ENCODE measurements at places on chromosomes 11 and 22. TPM values are rescaled to one million over a fixed set of nuclear protein-coding genes. Genes with fewer than 3 reads are reported as not detected.

- peaks cover 15% of the 10 kb centered on the region for H3K27me3 ChIP-seq
- no peak overlapping the region for H3K4me3 ChIP-seq
- DNase-seq: no peak
- no peaks in the 10 kb centered on the region for H3K36me3 ChIP-seq
Observed at GRCh38 chr11:64406221-64406946, 47.4 kb downstream of the RPS6KA4 start.

- no peaks in the 10 kb centered on the region for H3K4me1 ChIP-seq
- no peak for DNase-seq
- H3K27ac ChIP-seq: no peak overlapping the region
- H3K36me3 ChIP-seq: no peaks in the 10 kb centered on the region
- H3K27me3 ChIP-seq: peaks cover 2% of the 10 kb centered on the region
Observed at GRCh38 chr11:123325533-123325932, 104.5 kb upstream of the GRAMD1B start.

GRCh38 chr11:118205606-118206378 lies 19.0 kb downstream of the JAML start:
- no peak for DNase-seq
- peaks cover 10% of the 10 kb centered on the region for H3K4me1 ChIP-seq
- H3K27me3 ChIP-seq: peaks cover 13% of the 10 kb centered on the region
- H3K27ac ChIP-seq: no peak overlapping the region
- H3K36me3 ChIP-seq: no peaks in the 10 kb centered on the region

DNA sequence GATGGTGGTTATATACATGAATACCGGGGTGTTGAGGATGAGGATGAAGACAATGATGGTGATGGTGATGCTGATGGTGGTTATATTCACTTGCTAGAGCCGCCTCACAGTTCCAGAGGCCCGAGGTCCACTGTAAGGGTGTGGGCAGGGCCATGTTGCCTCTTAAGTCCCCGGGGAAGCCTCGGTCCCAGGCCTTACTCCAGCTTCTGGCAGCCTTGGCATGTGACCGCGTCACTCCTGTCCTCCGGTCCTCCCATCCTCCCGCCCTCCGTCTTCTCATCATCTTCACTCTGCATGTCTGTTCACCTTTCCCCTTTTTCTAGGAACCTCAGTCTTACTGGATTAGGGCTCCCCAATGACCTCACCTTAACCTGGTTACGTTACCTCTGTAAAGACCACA lies 54.6 kb downstream of the IGLL1 start:
- no peak for DNase-seq
- H3K27me3 ChIP-seq: peaks cover 11% of the 10 kb centered on the region
- H3K4me1 ChIP-seq: peaks cover 15% of the 10 kb centered on the region
- H3K4me3 ChIP-seq: no peak overlapping the region

DNA sequence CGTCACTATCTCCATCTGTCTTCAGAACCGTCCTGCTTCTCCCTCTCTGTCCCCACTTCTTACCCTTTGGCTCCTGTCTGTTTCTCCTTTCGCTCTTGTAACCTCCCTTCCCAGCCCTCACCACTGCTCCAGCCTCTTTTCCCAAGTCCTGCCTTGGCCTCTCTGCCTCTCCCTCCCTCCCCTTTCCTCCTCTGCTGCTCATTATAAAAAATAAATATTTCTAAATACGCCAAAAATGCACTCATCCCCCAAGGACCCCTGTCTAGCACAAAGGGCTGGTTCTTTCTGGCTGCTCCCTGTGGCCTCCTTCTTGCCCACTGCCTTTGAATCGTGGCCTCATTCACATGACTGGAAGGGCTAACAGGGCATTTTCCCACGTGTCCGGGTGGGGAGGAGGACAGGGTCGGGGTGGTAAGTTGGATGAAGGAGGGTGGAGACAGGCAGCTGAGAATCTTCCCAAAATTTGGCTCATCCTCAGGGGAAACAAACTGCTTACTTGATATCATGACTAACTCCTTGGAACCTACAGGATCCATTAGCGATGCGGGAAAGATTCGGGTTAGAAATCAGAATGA lies 26.4 kb upstream of the OAF start:
- no peaks in the 10 kb centered on the region for H3K4me1 ChIP-seq
- no peak overlapping the region for H3K27ac ChIP-seq
- H3K4me3 ChIP-seq: no peak overlapping the region
- H3K36me3 ChIP-seq: no peaks in the 10 kb centered on the region
- peaks cover 19% of the 10 kb centered on the region for H3K27me3 ChIP-seq

DNA sequence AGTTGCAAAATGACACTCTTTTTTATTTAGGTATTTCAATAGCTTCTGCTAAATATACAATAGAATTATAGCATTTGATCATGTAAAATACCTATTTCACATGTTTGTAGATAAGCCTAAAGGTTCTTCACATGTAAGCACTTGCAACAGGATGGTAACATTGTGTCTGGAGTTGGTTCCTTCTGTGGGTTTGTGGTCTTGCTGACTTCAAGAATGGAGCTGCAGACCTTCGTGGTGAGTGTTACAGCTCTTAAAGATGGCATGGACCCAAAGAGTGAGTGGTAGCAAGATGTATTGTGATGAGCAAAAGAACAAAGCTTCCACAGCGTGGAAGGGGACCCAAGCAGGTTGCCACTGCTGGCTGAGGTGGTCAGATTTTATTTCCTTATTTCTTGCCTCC lies 246.4 kb upstream of the PDGFD start:
- no peak for DNase-seq
- H3K27ac ChIP-seq: no peak overlapping the region
- H3K27me3 ChIP-seq: no peaks in the 10 kb centered on the region
- no peaks in the 10 kb centered on the region for H3K4me1 ChIP-seq
- H3K36me3 ChIP-seq: no peaks in the 10 kb centered on the region

DNA sequence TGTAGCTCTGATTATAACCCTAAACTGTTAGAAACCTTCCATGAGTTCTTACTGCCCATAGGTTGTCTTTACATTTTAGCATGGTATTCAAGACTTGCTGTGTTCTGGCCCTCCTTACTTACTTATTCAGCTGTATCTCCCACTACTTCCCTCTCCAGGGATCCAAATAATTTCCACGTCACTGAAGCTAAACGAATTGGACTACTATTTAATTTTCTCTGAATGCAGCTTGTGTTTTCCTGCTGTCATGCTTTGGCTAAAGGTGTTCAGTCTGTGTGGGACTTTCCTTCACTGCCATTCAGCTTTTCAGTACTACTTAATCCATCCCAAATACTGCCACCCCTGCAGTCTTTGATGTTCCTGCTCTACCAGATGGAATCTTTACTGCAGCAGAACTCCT lies 88.3 kb downstream of the UVRAG start:
- no peaks in the 10 kb centered on the region for H3K27me3 ChIP-seq
- H3K4me1 ChIP-seq: peaks cover 58% of the 10 kb centered on the region
- no peak for DNase-seq
- H3K4me3 ChIP-seq: no peak overlapping the region
- peaks cover 67% of the 10 kb centered on the region for H3K36me3 ChIP-seq

DNA sequence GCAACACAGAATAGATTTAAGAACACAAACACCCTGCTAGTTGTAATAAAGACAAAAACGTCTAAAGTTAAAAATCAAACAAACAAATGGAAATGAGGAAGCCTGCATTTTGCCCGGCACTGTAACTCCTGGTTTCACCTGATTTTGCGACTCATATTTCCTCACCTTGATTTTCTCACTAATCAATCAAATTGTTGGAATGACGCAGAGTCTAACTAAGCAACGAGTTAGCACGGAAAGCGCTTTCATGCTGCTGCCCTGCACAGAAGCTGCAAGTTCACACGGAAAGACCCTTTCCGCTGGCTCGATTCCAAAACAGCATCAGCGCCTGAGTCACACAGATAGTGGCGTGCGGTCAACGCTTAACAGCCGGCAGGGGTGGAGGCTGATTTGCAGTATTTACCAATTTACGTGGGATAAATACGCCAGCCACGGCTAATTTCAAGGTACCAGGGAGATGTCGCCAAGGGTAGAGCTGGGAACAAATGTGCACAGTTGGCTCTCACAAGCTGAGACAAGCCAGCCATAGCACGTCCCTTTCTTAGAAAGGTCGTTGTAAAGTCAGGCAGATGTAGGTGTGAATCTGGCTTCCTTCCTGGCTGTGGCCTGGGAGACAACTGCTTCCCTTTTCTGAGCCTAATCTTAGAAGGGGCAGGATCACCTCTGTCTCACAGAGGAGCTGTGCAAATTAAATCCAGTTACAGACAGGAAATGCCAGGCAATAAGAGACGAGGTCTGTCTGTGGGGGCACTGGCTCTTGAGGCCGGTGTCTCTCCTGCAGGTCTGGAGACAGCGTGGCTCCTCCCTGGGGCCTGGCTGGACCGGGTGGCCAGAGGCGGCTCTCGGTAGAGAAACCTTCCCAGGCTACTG lies 76.9 kb upstream of the TTLL12 start:
- no peaks in the 10 kb centered on the region for H3K36me3 ChIP-seq
- H3K27me3 ChIP-seq: peaks cover 30% of the 10 kb centered on the region
- peak; percentile 43 for DNase-seq
- H3K27ac ChIP-seq: peak overlapping the region; percentile 19

DNA sequence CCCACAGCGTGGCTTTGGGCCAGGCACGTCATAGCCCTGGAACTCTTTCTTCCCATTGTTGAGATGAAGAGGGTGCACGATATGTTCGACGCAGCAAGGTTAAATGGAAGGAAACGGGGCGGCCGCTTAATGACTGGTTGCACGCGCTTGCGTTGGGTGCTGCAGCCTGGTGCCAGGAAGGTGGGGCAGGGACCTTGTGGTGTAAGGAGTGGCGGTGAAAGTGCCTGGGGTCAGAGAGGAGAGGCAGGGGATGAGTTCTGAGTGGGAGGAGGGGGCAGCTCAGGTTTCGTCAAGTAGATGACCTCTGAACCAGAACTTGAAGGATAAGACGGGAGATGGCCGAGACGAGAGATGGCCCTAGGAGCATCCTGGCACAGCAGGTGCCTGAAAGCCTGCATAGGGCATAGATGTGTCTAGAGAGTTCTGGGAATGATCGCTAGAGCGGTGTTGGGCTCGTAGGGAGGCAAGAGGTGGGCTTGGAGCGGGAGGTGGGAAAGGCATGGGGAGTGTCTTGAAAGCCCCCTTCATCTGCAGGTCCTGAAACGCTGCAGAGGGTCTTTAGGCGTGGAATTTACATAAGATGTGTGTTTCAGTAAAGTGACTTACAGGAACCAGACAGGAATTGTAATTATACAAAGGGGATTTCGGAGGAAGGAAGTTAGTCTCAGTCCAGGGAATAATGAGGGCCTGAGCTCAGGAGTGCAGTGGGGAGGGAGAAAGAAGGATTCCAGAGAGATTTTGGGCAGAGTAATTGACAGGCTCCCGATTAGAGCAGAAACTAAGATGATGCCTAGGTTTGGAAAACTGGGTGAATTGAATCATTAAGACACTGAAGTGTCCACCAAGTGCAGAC lies 43.2 kb upstream of the CLDN5 start:
- no peaks in the 10 kb centered on the region for H3K36me3 ChIP-seq
- H3K27ac ChIP-seq: no peak overlapping the region
- H3K27me3 ChIP-seq: peaks cover 12% of the 10 kb centered on the region
- no peak overlapping the region for H3K4me3 ChIP-seq
- H3K4me1 ChIP-seq: no peaks in the 10 kb centered on the region
- no peak for DNase-seq

DNA sequence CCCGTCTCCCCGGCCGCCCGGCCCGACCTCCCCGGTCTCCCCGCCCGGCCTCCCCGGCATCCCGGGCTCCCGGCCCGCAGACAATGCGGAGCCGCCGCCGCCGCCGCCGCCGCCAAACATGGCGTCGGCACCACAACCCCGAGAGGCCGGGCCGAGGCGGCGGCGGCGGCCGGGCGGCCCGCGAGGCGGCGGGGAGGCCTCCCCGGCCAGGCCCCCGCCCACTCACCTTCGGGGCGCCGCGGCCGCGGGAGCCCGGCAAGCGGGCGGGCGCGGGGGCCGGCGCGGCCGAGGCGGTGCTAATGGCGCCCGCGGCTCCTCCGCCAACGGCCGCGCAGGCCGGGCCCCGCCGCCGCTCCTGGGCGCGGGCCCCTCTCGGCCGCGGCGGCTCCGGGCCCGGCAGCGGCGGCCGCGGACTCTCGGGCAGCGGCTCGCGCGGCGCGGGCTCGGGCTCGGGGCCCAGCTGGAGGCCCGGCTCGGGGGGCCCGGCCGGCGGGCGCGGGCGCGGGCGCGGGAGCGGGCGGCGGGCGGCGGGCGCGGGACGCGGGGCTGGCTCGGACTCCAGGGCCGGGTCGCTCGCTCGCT lies 311 bp downstream of the BRD1 start:
- no peak for DNase-seq
- peaks cover 47% of the 10 kb centered on the region for H3K4me1 ChIP-seq
- peak overlapping the region; percentile 66 for H3K4me3 ChIP-seq
- peaks cover 31% of the 10 kb centered on the region for H3K36me3 ChIP-seq
- no peaks in the 10 kb centered on the region for H3K27me3 ChIP-seq
- no peak overlapping the region for H3K27ac ChIP-seq

DNA sequence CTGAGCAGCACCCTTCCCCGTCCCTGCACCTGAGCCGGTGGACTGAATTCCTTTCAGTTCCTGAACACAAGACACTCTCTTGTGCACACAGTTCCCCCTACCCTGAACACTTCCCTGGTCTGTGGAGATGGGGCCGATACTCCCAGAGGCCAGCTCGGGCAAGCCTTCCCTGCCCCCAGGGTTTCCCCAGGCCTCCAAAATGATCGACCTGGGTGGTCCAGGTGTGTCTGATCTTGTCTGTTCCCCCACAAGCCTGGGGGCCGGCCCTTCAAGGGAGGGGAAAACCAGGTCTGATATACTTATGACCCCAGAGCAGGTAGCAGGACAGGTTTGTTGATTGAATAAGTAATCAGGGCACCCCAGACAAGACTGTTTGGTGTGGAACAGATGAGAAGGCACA lies 40.7 kb upstream of the KLHL35 start:
- no peak for DNase-seq
- no peak overlapping the region for H3K27ac ChIP-seq
- H3K36me3 ChIP-seq: peaks cover 12% of the 10 kb centered on the region
- H3K4me1 ChIP-seq: peaks cover 11% of the 10 kb centered on the region

DNA sequence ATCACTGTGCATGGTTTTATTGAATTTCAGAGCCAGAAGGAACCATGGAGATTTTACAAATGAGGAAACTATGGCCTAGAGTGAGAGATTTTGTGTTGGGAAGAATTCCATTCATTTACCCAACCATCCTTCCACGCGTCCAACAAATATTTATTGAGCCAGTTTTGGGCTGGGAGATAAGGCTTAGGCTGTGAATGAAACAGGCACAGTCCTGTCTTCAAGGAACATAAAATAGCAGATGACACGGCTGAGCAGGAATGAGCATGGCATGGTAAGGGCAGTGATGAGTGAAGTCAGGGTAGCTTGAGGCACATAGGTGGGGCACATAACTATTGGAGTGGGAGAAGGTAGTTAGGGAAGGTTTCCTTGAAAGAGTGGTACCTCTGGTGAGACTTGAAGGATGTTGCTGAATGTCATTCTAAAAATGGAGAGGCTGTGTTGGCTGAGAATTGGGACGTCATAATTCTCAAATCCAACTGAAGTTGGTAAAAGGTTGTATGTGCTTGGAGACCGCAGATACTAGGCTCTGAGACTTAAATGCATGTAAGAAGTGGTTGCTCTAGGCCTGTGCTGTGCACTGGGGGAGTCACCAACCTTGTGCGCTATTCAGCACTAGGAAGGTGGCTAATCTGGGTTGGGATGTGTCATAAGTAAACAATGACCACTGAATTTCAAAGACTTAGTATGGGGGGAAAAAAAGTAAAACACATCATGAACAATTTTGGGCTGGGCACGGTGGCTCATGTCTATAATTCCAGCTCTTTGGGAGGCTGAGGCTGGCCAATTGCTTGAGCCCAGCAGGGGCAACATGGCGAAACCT lies 51.9 kb downstream of the TEAD1 start:
- no peaks in the 10 kb centered on the region for H3K4me1 ChIP-seq
- H3K27me3 ChIP-seq: peaks cover 9% of the 10 kb centered on the region
- DNase-seq: no peak
- no peak overlapping the region for H3K4me3 ChIP-seq
- no peak overlapping the region for H3K27ac ChIP-seq

The NPAS4 gene
- not detected for total RNA-seq

The C11orf21 gene
- total RNA-seq: 5.2 TPM

The FRMD8 gene
- total RNA-seq: 68.6 TPM

The MAML2 gene
- total RNA-seq: 20.9 TPM

The PATE4 gene
- not detected for total RNA-seq

The LZTR1 gene
- total RNA-seq: 79.2 TPM
